ENCODE measurements at places on chromosomes 13 and 19.

GRCh38 chr19:8393871-8394250 lies 3.7 kb downstream of the RAB11B start:
- no peak for DNase-seq

GRCh38 chr19:43667126-43667875 lies 2.7 kb downstream of the PLAUR start:
- DNase-seq, result no peak

- peak; percentile 37 for DNase-seq
Observed at GRCh38 chr19:16051254-16052025, 24.9 kb upstream of the TPM4 start.

DNA sequence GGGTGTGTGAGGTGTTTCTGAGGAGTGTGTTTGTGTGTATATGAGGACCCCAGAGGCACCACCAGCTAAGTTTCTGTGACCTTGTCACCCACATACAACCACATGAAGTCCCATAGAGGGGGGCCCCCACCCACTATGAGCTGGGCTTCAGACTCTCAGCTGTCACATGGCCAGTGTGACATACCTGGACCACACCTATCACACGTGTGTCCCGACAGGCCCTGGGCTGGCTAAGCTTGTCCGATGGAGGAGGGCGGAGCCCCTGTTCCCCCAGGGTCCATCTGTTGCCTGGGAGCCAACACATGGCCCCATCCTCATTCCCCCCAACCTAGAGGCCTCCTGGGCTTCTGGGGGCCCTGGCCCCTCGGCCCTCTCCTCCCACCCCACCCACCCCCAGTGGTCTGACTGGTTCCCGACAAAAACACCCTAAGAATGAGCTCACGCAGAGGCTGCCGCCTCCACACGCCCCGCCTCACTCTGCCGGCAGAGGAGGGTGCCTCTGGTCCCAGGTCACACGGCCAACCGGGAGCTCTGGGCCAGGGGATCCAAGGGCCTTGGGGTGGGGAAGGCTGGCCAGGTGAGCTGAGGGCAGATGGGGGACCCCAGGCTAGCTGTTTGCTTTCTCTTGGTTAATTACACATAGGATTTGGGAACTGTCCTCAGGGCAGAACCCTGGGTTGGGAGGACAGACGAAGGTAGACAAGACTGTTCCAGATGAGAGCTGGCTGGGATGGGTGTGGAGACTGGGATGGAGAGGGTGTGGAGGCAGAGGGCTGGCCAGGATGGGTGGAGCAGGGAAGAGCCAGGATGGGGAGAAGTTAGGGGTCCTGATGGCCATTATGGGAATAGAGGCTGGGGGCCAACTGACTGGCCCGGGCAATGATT lies 4.3 kb downstream of the KLC3 start:
- no peak for DNase-seq

GRCh38 chr13:80903911-80904310 lies 563.0 kb upstream of the SPRY2 start:
- peak; percentile 43 for DNase-seq

GRCh38 chr13:85261757-85262346 lies 537.4 kb downstream of the SLITRK6 start:
- no peak for DNase-seq

GRCh38 chr13:103007427-103007762 lies 58.8 kb downstream of the SLC10A2 start:
- DNase-seq, result no peak

DNA sequence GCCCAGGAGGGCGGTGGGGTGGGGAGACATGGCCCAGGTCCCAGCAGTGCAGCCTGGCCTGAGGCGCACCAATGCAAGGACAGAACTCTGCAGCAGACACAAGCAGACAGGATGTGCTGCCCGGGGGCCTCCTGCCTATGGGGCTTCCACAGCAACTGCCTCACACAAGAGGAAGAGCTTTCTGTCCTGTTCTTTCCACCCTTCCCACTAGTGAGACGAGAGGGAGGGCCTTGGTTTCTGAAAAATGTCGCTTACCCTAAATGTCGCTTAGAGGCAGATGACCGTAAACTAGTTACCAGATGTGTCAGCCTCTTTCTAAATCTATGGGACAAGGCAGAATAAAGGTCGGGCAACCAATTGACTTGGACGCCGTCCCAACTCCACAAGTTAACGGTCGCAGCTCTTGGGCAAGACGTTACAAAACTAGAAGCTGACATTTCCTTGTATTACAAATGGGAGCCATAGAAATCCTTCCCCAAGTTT lies at the start of gene LAIR1:
Gene LAIR1 (minus strand): TSS at position 157 of the 483 bp plus-strand sequence. CDS start 127 bp downstream, at position 30.
- no peak for DNase-seq

DNA sequence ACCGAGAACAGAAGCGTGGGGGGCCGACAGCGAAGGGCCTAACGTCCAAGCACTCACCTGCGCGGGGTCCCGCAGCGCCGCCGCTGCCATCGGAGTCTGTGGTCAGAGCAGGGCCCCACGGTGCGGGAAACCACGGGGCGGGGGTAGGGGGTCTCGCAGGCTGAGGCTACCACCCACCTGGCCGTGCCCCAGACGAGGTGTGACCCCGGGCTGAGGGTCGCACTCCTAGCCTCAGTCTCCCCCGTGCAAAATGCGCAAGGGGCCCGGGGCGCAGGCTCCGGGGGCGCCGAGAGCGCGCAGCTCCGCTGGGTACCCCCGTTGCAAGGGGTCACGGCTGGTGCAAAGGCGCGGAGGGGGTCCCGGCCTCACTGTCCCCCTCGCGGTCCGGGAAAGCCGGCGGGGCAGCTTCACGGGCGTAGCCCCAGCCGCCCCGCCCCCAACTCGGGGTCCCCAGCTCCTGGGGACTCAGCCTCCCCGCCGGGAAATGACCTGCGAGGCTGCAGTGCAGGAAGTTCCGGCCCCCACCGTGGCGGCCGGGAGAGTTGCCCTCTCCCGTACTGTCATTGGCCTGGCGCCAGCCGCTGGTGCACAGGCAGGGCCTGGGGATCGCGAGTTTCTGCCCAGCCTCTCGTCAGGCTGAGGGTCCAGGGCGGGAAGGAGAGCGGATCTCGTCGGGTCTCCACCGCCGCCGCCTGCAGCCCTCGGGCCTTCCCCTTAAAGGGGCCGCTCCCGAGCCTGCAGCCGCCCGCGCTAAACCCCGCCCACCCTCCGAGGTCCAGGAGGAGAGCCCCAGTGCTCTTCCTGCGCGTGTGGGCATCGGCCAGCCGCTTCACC lies at the start of gene ZNF792:
Gene ZNF792 (minus strand): TSS at position 657 of the 834 bp plus-strand sequence. CDS start 567 bp downstream, at position 90.
- DNase-seq, result peak; percentile 25

DNA sequence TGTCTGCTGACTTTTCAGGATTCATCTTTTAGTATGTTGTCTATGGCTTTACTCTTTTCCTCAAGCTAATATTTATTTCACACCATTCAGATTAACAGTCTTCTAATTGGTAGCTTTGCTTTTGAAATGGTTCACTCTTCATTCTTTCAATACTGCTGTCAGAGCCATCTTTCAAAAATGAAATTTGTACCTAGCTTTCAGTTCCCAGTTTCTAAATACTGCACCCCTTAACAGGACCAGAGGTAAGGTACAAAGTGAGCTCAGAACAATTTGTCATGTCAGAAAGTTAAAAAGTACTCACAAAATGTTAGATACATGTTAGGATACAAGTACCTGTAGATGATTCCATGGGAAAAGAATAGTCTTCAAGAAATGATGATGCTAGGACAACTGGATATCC lies 83.0 kb downstream of the FNDC3A start:
- DNase-seq, result no peak

GRCh38 chr19:2330632-2331284 lies 2.3 kb downstream of the SPPL2B start:
- DNase-seq, result no peak

DNA sequence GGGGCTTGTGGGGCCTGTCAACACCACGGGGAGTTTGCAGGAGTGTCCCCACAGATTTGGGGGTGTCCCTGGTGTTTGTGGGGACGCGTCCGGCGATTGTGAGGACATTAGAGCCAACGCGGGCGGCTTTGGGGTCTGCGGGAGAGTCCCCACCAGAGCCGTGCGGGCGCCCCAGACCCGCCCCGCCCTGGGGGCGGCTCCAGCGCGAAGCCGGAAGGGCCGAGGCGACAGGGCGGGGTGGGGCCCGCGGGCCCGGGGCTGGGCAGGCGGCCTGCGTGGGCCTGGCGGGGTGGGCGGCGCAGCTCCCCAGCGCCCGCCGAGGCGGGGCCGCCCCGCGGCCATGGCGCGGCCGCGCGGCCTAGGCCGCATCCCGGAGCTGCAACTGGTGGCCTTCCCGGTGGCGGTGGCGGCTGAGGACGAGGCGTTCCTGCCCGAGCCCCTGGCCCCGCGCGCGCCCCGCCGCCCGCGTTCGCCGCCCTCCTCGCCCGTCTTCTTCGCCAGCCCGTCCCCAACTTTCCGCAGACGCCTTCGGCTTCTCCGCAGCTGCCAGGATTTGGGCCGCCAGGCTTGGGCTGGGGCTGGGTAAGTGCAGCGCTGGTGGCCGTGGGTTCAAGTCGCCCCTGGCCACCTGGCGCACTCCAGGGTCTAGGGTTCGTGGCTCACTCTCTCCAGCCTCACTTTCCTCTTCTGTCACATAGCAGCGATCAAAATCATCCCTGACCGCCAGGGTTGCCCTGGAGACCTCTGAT lies 10.3 kb downstream of the PDE4A start:
- DNase-seq, result peak; percentile 43

DNA sequence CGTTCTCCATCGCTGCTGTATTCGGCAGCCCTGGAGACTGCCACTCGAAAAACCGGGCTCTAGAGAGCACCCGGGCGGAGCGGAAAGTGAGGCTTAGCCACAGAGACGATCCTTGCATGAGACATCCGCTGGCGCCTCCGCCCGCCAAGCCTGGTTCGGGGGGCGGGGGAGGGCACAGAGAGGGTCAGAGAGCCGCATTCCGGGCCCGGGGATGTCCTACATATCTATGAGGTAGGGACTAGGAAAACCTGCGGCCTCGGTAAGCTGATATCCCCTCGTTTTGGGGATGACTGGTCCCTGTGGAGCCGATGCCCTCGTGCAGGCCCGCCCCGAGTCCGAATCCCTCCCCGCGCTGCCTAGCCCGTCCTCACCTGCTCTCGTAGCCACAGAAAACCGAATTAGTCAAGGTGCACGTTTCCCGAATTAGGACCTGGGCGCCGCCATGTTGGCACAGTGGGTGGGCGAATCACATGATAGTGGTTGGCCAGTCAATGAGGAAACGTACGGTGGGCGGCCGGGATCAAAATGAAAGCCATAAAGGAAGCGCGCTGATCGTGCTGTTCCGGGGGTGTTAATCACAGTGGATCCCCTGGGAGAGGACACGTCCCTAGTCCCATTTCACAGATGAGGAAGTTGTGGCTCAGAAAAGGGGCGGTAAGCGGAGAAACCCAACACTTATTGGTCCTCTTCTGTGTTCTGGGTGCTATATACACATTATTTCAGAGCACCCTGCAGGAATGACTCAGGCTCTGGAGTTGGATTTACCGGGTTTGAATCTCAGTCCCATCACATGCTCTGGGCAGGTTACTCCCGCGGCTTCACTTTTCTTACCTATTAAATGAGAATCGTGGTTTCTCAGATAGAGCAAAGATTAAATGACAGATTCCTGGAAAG lies at the start of gene TRMT1:
Gene TRMT1 (minus strand): TSS at position 459 of the 894 bp plus-strand sequence. CDS start 341 bp downstream, at position 118.
- peak; percentile 94 for DNase-seq

DNA sequence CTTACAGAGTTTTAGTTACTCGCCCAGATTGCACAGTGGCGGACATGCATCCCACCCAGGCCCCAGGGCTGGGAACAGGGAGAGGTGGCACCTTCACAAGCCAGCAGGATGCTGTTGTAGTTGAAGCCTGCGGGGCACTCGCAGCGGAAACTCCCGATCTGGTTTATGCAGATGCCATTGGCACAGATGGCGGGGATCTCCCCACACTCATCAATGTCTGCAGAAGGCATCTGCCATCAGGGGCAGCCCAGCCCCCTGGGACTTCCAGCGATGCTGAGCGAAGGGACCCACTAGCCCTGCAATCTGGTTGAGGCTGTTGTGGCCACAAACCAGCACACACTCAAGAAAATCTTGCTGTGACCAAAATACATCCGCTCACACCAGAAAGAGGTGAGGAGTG lies 44.6 kb downstream of the CCL25 start:
- no peak for DNase-seq

DNA sequence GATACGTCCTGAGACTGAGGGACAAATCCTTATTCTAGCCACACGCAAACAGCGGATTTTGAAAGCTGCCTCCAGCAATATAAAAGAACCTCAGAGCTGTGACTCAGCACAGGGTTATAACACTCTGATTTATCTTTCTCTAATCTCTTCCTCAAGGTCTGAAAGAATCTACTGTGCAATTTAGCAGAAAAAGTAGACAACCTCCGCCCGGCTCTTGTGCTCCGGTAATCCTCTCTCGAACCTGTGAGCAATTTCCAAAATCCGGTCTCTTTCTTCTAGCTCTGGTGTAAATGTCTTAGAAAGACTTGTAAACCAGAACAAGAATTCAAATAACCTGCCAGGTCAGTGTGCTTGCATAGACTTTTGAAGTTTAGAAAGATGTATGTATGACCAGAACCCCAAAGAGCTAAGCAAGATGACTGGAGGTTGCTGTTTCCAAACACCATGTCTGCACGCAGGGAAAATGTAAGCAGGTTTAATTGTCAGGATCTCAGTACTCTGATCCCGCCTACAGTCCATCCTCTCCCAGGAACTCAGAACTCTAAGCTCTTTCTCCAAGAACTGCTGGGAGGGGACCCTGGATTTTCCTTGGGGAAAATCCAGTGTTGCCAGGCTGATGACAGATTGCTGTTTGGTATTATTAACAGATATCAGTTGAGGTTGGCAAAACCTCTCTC lies 338.1 kb downstream of the RFC3 start:
- peak; percentile 24 for DNase-seq
